ENCODE measurements at places on chromosomes 11 and 22.

GRCh38 chr22:30245985-30246813 is at the start of gene LIF:
TSS of gene LIF (minus strand) at chr22:30246759. CDS start at chr22:30246695, 64 bp downstream.
- DNase-seq, result peak; percentile 70

- no peak for DNase-seq
These were observed 22.0 kb downstream of the FAT3 start for GRCh38 chr11:92246630-92247029.

- DNase-seq, result no peak
These were observed 101.5 kb downstream of the ZNF280B start for GRCh38 chr22:22407061-22407460.

- no peak for DNase-seq
These were observed 95.3 kb upstream of the TBCEL start for GRCh38 chr11:120928627-120929026.

DNA sequence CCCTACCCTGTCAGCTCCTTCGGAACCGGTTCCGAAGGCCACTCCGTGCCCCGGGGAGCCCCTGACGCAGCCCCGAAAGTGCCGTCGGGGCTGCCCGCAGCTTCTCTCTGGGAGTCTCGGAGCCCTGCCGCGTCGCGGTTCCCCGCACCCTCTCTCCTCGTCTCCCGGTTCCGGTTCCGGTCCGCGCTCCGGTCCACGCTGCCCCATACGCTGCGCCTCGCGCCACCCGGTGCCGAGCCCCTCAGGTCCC is 618 bp downstream of the MTA2 start:
- no peak for DNase-seq

DNA sequence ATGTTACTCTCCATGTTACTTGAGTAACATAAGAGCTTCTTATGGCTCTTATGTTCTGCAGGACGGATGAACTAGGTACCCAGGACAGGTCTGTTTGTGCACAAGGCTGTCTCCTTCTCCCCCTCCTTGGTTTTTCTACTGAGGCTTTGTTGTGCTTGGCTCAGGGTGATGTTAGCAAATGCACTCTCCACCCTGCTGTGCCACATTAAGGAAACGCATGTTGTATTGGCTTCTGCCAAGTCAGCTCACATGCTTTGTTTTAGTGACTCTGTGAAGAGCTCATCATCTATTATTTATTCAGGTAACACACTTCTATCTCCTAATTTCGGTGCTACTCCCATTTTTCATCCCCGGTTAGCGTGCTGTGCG is 108.3 kb downstream of the PTPRJ start:
- DNase-seq, result no peak

GRCh38 chr11:34916843-34917770 is 689 bp downstream of the PDHX start:
- DNase-seq, result no peak

DNA sequence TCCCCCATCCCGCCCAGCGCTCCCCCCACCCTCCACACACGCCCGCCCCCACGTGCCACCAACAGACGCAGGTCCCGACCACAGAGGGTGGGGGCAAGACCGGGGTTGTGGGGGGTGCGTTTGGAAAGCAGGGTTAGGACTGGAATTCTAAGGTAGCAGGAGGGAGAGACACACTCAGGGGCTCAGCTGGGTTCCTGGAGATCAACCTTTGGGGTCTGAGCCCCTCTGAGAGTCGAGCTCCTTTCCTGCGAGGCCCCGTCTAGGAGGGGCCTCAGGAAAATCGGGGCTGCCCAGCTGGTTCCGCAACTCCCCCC is 429 bp downstream of the PGGHG start:
- DNase-seq, result no peak

- peak; percentile 32 for DNase-seq
These were observed 18.5 kb upstream of the FEZ1 start for GRCh38 chr11:125514336-125515101.

DNA sequence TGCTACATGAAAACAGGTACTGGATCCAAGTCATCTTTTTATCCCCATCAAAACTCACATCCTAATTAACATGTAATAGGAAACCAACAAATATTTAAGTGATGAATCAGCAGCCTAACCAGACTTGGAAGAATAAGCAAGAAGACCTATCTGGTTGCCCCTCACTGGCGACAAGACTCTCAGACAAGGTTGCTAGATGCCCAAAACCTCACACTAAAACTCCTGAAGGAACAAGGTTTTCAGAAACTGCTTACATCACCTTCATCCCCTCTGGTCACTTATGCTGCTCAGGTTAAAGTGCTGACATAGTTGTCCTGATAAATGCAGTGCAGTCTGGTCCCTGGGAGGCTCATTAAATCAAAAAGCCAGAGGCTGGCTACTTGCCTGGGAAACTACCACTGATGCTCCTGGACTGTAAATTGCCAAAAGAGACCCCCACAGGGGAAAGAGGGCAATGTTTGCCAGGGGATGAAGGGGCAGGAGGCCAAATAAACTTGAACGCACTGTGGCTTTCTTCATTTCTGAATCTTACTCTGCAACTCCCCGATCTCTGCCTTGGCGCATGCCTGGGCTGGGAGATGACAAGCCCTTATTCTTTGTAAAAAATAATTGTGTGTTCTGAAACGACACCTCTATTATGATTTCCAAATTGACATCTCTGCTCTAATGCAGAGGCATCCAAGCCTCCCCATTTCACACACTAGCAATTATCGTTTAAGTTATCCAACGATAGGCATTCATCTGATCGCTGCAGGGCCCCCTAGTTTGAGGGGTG is 72.7 kb downstream of the AMBRA1 start:
- no peak for DNase-seq

DNA sequence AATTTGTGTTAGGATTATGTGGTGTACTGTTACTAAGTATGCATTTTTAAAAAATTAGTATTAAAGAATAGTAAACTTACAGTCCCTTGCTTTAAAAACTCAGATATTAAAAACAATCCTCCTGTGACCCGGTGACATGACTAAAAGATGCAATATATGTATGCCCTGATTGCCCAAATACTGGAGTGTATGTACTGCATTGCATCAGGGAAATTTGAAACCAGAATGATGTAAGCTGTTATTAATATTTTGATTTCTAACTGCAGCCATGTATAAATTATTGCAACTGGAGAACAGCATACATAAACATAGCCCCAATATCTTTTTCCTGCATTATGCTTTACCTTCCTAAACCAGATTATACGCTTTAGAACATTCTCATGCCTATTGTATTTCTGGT is 3.7 kb upstream of the HSPA8 start:
- no peak for DNase-seq

DNA sequence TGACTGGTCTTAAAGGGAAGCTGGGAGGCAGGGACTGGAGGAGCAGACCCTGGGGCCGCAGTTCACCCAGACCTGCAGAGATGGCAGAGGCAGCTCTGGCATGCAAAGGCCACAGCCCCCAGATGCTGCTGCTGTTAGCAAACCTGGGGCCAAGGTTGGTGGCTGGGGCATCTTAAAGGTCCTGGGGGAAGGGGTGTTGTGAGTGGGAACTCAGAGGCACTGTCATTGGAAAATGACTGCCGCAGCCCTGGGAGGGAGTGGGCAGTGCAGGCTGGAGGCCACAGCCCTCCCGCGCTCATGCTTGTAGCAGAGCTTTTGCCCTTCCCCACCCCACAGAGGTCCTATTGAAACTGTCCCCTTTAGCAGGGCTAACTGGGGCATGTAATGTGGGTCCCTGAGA is 111.8 kb downstream of the CTTN start:
- no peak for DNase-seq

DNA sequence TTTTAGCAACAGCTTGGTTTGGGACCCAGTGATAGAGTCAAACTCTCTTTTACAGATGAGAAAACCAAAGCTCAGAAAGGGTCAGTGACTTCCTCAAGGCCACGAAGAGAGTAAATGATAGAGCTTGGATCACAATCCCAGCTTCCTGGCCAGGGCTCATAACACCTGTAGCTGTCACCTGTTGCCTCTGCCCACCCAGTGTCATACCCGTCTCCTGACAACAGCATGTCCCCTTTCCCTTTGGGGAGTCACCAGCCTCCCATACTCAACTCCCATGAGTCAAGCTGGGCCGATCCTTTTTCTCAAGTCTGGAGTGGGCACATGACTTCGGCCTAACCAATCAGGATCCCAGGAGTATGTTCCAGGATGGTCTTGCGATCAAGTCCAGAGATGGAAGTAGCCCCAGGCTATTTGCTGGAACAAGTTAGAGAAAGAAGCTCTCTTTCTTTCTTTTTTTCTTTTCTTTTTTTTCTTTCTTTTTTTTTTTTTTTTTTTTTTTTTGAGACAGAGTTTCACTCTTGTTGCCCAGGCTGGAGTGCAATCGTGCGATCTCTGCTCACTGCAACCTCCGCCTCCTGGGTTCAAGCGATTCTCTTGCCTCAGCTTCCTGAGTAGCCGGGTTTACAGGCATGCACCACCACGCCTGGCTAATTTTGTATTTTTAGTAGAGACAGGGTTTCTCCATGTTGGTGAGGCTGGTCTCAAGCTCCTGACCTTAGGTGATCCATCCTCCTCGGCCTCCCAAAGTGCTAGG is 27.8 kb upstream of the MYH9 start:
- no peak for DNase-seq

DNA sequence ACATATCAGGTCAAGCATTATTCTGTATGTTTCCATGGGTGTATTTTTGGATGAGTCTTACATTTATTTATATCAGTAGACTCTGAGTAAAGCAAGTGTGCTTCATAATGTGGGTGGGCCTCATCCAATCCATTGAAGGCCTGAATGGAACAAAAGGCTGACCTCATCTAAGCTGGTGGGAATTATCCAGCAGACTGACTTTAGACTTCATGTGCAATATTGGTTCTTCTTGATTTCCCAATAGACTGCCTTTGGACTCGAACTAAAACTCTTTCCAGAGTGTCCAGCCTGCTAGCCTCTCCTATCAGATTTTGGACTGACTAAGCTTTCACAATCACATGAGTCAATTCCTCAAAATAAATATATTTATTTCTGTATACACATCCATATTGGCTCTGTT is 116.2 kb downstream of the KIF18A start:
- no peak for DNase-seq

DNA sequence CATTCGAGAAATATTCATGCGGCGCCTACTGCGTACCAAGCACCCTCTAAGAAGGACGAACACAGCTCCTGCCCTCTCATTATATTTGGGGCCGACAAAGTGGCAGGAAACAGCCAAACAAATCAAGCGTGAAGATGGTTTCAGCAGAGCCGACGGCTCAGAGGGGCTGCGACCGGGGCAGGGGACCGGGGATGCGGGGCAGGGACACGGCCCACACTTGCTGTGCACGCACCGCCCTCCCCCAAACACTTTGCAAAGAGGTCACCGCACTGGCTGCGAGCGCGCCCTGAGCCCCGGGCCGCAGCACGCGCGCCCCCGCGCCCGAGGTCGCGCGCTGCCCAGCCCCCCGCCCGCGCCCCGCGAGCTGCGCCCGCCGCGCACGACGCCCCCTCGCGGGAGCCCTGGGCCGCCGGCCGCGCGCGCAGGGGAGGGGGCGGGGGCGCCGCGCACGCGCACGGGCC is 255 bp upstream of the SYNGR1 start:
- DNase-seq, result peak; percentile 24

- no peak for DNase-seq
These were observed 5.4 kb downstream of the FJX1 start for GRCh38 chr11:35623621-35624168.

DNA sequence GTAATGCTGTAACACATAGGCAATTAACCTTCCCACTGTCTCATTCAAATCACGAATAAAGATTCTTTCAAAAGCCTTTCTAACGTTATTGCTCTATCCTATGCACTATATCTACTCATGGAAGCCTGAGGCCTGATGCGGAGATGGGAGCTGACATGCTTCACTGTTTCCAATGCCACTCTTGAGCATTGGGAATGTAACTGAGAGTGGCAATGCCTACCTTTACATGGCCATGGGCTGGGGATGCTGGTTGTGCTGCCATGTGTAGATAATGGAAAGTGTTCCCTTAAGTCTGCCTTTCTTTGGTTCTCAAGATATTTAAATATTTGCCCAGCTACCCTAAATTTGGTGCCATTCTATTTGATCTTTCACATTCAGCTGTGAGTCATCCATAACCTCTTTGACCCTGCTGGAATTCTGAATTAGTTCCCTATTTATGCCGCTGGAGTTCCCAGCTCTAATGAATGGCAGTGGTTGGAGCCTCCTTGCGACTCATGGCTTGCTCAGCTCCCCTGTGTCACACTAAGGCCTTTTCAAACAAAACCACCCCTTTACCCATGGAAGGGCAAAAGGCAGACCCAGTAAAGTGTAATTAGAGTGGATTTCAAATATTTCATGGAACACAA is 21.4 kb upstream of the DKK3 start:
- no peak for DNase-seq

DNA sequence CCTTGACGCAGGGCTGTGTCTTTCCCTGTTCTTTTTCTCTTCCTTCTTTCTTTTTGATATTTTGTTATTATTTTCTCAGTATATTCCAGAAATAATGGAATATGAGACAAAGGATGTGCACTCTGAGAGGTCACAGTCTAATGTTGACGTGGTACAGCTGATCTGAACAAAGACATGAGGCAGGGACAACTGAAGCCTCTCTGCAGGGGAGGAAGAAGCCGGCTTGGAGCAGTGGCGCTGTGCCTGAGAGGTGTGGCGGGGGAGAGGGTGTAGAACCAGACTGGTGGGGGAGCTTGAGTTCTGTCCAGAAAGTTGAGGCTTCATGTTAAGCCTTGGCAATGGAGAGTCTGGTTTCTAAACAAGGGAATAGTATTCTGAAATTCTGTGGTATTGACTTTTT is 34.7 kb downstream of the ADAMTS15 start:
- no peak for DNase-seq

- DNase-seq, result no peak
These were observed 24.0 kb downstream of the MIAT start for GRCh38 chr22:26681395-26681821.

DNA sequence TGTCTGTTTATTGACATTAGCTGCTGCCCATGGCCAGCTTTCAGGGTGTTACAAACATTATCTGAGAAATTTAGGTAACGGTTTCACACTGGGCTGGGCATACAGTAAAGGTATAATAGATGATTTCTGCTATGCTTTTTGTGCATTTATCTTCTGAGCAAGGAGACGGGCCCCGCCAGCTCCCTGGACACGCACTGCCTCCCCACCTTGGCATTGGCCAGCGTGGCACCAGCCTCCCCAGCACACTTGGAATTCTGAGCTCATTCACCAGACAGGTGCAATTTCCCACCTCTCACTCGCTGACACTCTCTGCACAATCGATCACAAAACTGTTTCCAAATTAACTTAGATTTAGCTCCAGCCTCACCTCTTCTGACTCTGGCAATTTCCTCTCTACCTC is 222.8 kb downstream of the CEP164 start:
- DNase-seq, result no peak

- no peak for DNase-seq
These were observed 21.7 kb downstream of the TIMP3 start for GRCh38 chr22:32823024-32823730.

GRCh38 chr11:75276686-75277085 is 36.1 kb downstream of the TPBGL start:
- no peak for DNase-seq

- DNase-seq, result peak; percentile 55
These were observed 25.6 kb upstream of the SUSD2 start for GRCh38 chr22:24155627-24156140.

DNA sequence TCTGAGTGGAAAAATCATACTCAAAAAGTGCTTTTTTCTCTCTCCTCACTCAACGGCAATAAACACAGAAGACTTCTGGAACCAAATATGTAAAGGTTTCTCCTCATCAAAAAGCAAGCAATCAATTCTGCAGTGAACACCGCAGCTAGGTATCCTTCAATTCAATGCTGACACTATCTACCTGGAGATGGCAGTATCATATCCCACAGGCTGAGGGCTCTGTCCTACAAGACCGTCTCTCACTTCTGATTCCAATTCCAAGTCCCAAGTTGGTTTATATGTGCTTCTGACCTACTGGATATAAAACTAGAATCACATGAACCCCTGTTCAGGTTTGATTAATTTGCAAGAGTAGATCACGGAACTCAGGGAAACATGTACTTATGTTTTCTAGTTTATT is 59.7 kb upstream of the LUZP2 start:
- no peak for DNase-seq

All from stimulated activated CD4-positive, alpha-beta T cell treated with anti-CD3 and anti-CD28 coated beads, Interleukin-4, amount 100 ng/mL, for 1 hour (primary cell).